Activated gamma-delta T cell (primary cell): ENCODE measurements at places on chromosomes 7 and 10.

GRCh38 chr10:120516426-120516825, 59.4 kb downstream of the PLPP4 start:
- no peak for DNase-seq

- DNase-seq, result no peak
Measured at GRCh38 chr10:89421018-89421476, 6.7 kb downstream of the IFIT5 start.

DNA sequence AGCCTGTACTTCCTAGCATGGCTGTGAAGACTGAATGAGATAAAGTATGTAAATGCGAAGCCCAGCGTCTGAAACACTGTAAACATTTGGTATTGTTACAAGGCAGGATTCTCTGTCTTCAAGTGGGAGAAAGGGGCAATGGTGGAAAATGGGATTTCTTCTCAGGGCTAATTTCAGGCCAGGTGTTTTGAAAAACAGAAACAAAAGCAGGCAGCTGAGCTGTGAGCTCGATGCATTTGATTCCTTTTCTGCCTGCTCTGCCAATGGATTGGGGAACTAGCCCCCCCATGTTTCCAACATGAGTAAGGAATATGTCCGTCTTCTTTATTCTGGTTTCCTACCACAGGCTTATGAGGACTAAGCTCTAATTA, 732.1 kb upstream of the AUTS2 start:
- no peak for DNase-seq

DNA sequence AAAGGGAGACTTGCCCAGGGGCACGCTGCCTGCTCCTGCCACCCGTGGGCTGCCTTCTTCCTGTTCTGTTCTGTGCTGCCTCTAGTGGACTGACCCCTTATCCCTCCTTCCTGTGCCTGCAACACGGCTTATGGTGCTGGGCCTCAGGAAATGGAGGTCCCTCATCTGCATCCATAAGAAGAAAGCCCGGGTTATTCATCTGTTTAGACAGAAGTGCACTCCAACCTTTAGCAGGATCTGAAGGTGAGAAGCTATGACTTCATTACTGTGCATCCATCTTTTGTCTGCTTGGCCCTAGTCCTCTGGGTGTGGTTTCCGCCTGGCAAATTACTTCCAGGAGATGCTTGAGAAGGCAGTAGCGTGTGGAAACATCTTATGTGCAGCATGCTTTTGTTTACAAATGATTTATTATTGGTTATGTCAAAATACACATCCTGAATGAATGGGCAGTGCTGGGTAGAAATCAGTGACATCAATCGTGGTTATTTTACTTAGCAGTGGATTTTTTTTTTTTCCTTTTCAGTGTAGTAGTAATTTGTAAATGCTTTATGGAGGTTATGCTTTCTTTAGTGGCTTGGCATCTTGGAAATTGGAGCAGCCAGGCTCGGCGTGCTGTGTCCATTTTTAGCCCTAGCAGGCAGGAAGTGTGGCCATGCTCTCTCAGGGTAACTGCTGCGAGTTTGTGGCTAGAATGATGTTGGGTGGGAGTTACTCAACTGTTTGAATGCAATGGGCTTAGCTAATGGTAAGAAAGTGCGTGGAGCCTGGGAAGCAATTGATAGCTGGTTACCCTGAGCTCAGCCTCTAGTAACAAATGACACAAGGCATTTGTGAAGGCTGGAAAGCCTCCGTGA, 12.7 kb downstream of the PTPRE start:
- no peak for DNase-seq

- DNase-seq, result no peak
Measured at GRCh38 chr7:45133877-45134276, 22.4 kb upstream of the TBRG4 start.

- no peak for DNase-seq
Measured at GRCh38 chr7:17120756-17121155, 177.7 kb upstream of the AHR start.

GRCh38 chr7:82289152-82289535, 154.4 kb downstream of the CACNA2D1 start:
- no peak for DNase-seq
